ENCODE measurements at places on chromosomes 16 and 17.

GRCh38 chr17:46194393-46195216 lies 1.4 kb upstream of the KANSL1 start:
- peak; percentile 29 for DNase-seq

DNA sequence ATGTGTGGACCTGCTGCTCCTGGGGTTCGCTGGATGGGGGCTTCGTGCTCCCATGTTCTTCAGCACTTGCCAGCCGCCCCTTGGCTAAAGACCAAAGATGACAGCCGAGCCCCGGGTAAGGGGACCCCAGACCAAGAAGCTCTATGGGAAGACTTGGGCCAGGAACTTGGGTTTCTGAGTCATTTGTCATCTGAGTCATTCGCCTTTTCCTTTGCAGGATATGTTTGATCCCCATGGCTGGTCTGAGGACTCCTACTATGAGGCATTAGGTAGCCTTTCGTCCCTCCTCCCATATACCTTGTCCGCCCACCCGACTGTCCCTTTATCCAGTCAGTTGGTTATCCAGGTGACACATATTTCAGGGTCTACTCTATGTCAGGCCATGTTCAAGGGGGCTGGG lies 17.7 kb upstream of the ITGB4 start:
- no peak for DNase-seq

DNA sequence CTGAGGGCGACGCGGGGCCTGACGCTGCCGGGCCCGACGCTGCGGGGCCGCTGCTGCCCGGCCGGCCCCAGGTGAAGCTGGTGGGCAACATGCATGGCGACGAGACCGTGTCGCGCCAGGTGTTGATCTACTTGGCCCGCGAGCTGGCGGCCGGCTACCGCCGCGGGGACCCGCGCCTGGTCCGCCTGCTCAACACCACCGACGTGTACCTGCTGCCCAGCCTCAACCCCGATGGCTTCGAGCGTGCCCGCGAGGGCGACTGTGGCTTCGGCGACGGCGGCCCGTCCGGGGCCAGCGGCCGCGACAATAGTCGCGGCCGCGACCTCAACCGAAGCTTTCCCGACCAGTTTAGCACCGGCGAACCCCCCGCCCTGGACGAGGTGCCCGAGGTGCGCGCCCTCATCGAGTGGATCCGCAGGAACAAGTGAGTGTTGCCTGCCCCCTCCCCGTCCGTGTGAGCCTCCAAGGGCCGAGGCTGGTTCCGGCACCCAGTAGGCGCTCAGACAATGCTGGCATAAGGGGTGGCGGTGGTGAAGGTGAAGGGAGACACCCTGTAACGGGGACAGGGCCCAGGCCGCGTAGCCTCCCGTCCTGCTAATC lies 676 bp downstream of the CPD start:
- DNase-seq = no peak

GRCh38 chr17:61689610-61690180 lies 98.7 kb upstream of the NACA2 start:
- no peak for DNase-seq

DNA sequence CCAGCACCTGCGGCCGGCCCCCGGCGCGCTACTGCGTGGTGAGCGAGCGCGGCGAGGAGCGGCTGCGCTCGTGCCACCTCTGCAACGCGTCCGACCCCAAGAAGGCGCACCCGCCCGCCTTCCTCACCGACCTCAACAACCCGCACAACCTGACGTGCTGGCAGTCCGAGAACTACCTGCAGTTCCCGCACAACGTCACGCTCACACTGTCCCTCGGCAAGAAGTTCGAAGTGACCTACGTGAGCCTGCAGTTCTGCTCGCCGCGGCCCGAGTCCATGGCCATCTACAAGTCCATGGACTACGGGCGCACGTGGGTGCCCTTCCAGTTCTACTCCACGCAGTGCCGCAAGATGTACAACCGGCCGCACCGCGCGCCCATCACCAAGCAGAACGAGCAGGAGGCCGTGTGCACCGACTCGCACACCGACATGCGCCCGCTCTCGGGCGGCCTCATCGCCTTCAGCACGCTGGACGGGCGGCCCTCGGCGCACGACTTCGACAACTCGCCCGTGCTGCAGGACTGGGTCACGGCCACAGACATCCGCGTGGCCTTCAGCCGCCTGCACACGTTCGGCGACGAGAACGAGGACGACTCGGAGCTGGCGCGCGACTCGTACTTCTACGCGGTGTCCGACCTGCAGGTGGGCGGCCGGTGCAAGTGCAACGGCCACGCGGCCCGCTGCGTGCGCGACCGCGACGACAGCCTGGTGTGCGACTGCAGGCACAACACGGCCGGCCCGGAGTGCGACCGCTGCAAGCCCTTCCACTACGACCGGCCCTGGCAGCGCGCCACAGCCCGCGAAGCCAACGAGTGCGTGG lies 1.5 kb downstream of the NTN1 start:
- no peak for DNase-seq

- DNase-seq = no peak
Measured at GRCh38 chr17:43439041-43439440, 40.2 kb downstream of the ARL4D start.

GRCh38 chr16:15829460-15829859 lies 27.4 kb downstream of the MYH11 start:
- no peak for DNase-seq

DNA sequence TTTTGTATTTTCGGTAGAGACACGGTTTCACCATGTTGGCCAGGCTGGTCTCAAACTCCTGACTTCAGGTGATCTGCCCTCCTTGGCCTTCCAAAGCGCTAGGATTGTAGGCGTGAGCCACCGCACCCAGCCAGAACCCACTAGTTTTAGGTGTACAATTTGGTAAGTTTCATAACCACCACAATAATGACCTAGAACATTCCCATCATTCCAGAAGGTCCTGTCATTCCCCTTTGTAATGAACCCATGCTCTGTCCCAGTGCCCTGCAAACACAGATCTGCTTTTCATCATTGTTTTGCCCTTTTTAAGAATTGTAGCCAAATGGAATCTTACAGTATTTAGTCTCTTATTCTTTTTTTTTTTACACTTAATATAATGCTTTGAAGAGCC lies 35.6 kb upstream of the IRF8 start:
- DNase-seq = no peak

GRCh38 chr16:24191876-24192402 lies 64.2 kb upstream of the CACNG3 start:
- no peak for DNase-seq

DNA sequence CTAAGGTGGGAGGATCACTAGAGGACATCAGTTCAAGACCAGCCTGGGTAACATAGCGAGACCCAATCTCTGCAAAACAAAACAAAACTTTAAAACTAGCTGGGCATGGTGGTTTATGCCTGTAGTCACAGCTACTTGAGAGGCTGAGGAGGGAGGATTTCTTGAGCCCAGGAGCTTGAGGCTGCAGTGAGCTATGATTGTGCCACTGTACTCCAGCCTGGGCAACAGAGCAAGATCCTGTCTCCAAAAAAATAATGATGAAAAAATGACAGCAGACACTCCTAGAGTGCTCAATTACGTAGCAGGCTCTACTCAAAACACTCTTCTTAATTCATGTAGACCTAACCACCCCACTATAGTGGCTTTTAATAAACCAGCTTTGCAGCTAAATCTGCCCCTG lies 12.9 kb downstream of the ERN2 start:
- DNase-seq = no peak

DNA sequence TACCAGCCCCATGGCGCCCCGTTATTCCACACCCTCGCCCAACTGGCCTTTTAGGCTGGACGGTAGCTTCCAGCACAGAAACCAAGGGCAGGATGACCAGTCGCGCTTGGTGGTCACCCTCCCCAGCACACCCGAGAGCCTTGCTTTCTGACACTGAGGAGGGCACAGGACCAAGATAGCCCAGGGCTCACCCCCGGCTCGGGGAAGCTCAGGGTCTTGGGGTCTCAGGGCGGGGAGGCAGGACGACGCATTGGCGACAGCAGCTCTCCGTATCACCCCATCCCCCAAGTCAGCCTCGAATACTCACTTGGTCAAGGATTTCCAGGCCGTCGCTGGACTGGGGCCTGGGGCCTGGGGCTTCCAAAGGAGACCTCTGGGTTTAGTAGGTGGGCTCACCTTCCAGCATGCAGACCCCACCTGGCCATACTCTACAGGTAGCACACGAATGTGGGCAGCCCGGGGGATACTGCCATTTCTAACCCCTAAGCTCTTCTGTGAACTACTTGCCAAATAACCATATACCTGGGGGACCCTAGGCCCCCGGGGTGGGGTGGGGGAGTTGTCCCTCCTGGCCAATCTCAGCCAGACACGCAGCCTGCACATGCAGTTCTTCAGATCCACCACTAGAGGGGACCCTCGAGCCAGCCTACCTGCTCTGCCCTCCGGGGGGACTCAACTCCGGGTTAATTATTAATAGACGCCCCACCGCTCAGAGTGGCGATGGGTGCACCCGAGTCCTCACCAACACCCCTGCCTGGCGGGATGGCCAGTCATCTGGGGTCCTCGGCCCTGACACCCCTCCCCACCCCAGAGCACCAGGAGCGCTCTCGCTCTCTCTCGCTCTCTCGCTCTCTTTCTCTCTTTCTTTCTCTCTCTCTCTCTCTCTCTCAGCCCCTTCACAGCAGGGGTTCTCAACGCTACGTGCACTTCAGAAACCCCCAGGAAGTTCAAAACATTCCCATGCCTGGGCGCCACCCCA lies 30.0 kb downstream of the TBC1D16 start:
- DNase-seq = peak; percentile 25

DNA sequence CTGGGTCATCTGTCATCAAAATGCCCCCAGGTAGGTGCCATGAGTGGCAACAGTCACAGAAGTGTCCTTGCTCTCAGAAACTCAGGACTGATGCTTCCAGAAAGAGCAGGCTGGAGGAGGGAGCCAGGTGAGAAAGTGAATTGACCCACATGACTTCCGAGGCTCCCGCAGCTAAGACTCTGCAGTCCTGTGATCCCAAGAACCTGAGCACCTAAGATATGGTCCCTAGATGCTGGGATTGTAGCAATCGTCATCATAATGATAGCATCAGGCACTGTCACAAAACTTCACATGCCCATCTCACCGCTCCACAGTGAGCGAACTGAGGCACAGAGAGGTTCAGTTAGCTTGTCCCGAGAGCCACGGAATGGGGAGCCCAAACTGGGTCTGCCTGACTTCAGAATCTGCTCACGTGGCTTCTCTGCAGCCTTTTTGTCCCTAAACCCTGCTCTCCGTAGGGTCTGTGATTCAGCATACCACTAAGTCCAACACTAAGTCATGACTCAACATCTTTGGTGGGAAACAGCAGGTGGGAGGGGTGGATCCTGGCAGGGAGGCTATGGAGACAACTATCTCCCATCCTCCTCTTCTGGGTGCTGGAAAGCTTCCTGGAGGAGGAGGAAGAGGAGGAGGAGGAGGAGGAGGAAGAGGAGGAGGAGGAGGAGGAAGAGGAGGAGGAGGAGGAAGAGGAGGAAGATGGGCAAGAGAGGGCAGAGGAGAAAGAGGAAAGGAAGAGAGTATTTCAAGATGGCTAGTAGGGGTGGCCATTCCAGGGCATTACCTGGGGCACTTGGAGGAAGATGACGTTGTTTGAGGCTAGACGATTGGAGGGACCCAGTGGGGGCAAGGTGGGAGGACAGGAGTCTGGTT lies 55.5 kb upstream of the DLX4 start:
- DNase-seq = no peak

DNA sequence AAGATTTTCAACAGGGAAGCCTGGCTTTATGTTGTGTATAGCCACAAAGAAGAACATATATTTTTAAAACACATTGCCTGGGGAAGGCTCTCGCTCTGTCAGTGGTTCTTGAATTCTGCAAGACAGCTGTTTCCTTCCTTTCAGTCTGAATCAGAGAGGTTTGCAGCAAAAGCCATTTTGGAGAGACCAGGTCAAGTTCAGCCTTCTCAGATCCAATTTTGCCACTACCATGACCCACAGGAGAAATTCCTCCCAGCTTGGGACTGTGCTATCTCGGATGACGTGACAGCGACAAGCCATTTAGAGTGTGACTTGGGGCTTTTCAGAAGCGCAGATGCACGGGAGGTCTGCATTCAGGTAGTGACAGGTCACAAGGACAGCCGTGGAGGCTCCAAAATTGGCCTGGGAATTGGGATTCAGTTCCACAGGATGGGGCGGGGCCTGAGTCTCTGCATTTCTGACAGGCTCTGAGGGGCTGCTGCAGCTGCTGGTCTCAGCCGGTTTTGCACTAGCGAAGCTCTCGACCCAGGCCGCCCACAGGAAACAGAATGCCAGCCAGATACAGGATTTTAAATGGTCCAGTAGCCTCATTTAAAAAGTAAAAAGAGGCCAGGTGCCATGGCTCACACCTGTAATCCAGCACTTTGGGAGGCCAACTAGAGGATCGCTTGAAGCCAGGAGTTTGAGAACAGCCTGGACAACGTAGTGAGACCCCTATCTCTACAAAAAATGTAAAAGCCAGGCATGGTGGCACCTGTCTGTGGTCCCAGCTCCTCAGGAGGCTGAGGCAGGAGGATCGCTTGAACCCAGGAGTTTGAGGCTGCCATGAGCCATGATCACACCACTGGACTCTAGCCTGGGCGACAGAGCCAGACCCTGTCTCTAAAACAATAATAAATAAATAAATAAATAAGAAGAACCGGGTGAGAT lies 196.6 kb upstream of the CIBAR2 start:
- no peak for DNase-seq

DNA sequence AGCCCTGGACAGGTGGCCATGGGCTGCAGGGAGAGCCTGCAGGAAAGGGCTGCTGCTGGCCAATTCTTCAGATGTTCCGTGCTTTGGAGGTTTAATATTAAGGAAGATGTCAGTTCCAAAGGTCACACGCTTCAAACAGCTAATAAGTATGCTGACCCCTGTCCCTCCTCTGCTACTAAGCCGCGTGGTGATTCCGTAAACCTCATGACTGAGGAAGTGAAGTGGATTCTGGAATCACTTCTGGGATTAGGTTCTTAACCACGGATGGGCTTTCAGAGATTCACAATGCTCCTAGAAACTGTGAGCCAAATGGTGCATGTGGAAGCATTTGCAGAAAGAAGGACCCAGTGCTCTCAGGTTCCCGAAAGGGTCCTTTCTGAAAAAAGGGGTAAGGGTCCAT lies 28.5 kb upstream of the ERN1 start:
- no peak for DNase-seq

GRCh38 chr16:84247331-84247730 lies 7.5 kb upstream of the KCNG4 start:
- no peak for DNase-seq

DNA sequence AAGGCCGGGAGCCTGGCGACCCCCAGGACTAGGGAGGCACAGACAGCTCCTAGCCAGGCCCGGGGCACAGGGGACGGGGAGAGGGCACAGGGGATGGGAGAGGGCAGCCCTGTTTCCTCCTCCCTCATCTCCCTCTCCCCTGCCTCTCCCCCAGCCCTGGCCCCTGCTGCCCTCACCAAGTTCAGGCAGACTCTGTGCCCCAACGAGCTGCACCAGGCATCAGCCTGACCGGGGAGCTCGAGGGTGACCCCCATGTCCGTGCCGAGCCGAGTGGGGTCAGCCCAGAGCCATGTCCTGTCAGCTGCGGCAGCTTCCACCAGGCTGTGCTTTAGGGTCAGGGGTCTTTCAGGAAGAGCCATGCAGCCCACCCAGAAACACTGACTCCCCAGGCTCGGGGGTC lies 6.0 kb downstream of the CDH15 start:
- DNase-seq = no peak

GRCh38 chr16:67029254-67030096 lies 526 bp downstream of the CBFB start:
- DNase-seq = peak; percentile 24

GRCh38 chr17:46770439-46770817 lies 48.1 kb downstream of the WNT3 start:
- no peak for DNase-seq
